ENCODE measurements at places on chromosomes 6 and 20.
A peak's percentile ranks its signal among the peaks of the same experiment; 100 is the strongest.

- DNase-seq, result no peak
Measured at GRCh38 chr20:58102744-58103516, 125.5 kb downstream of the ANKRD60 start.

DNA sequence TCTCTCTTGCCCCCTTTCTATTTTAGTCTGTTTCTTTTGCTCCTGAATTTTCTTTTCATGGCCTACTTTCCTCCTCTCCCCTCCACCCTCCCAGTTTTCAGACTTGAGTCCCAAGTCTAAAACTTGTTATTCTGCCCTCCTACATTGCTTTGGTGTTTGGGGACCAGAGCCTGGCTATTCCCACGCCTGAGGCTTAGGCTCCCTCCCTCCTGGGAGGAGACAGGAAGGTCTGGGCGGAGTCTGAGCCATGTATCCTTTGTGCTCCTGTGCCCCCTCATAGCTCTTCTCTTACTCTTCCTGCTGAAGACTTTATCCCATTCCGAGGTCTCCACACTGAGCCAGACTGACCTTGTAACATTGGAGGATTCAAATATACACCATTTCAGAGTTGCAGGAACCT lies 69.5 kb downstream of the DAAM2 start:
- DNase-seq, result no peak

DNA sequence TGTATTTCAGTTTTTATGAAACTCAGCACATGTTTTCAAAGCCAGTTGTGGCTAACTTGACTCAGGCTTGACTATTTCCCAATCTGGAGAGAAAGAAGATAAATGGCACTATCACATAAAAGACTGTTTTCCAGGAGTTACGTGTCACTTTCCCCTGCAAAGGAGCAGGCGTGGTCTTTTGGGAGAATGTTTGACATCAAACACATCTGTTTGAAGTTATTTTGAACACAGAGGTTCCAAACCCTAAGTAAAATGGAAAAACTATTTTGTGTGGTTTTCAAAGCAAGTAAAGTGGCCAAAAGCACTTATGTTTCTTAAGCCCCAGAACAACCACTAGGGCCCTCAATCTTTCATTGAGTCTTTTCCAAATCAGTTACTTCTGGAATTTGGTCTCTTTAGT lies 89.7 kb downstream of the FOXF2 start:
- no peak for DNase-seq

GRCh38 chr6:151388236-151388635 lies 3.1 kb downstream of the ZBTB2 start:
- DNase-seq, result no peak

DNA sequence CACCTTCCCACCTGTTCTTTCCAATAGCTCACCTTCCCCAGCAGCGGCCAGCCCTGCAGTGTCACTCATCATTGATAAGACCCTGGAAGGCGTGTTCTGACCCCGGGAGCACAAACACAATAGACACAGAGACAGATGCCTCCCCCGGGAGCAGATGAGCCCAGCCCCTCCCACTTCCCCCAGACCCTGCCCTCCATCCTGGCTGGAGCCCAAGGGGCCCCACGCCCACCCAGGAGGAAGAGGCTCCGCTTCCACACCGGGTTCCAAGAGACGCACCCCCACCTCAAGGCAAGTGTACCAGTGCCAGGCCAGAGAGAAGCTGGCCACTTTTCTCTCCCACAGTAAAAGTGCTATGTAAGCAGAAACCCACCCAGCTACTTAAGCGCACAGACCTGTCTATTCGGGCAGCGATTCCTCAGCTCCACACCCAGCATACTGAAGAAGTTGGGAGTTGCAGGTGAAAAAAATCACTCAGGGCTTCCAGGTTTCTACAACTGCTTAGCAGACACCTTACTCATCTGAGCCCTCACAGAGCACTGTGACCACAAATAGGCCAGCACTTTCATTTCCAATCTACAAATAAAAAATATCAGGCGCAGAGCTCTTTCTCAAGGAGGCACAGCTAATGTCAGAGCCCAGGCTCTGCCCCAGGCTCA lies 93.4 kb upstream of the NXT1 start:
- DNase-seq, result no peak

DNA sequence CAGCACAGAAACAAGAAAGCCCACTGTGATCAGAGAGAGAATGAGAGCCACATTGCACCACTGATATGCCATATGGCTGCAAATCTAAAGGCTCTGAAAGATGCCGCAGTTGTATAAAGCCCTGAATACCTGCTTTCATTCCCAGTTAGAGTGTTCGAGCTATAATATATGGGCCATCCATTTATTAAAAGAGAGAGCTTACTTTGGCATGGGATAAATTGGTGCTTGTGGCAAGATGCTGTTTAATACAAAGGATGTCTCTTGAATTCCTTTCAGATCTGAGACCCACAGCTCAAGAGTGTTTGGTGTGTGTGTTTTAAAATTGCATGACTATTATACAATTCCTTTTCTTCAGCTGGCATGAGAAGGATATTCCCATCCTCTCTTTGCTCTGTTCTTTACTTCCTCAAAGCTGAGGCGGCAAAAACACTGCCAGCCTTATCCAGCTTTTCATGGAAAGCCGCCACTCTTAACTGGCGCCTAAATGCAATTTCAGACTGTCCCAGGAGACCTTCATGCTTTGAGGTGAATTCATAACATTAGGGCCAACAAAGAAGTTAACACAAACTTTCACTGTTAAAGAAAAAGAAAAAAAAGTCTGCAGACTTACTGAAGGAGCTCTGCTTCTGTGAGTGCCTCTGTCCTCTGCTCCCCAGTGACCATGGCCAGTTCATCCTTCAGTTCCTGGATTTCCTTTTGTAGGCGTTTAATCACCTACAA lies 147.6 kb downstream of the KIF6 start:
- no peak for DNase-seq

DNA sequence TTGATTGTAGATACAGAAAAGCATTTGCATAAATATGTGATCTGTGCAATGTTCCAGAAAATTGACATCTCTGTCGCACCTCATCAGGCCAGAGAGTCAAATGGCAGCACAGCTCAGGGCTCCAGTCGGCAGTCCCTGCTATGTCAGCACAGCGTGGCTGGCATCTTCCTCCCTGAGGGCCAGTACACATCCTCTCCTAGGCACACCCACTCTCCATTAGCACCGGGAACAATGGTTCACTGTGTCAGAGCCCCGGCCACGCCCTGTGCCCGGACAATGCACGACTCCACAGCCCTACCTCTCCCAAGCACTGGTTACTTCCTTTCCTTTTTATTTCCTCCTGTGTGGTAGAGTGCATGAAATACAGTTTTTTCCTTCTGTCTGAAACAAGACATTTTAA lies 114.9 kb downstream of the FOXC1 start:
- DNase-seq, result no peak

GRCh38 chr20:57198132-57199072 lies 68.0 kb downstream of the BMP7 start:
- no peak for DNase-seq

GRCh38 chr6:60671369-60671768 lies 1614.7 kb downstream of the KHDRBS2 start:
- DNase-seq, result no peak

DNA sequence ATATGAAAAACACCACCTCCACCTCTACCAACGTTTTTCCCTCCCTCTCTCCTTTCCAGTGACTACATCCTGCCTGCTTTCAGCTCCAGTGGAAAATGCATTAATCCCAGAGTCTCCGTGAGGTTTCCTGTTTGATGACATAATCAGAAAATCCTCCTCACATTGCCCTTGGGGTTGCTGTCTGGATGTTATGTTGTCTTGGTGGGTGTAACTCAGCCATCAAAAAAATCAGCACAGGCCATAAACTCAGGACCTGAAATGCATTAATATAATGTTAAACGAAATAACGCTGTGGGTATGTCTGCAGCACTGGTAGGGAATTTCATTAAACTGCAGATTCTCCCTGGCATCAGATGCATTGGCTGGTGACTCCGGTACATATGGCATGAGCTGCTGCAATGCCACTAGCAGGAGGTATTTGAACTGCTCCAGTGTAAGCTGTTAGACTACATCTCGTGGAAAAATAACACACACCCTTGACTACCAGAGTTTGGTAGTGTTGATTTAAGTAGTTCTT lies 297.8 kb downstream of the PRL start:
- no peak for DNase-seq

DNA sequence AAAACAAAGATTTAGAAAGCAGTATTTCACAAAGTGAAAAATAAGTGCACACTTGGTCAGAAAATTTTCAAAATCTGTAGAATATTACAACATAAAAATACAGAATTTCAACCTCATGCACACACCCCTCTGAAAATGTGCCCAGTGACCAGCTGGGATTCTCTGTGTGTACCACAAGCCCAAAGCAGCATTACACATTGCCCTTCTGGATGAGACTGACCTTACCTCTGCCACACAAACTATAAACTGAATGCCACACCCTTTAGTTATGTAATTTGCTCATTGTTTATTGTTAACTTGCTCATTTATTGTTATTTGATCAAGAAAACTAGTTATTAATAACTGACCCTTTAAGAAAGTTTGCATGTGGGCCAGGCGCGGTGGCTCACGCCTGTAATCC lies 303.0 kb downstream of the FOXC1 start:
- no peak for DNase-seq

DNA sequence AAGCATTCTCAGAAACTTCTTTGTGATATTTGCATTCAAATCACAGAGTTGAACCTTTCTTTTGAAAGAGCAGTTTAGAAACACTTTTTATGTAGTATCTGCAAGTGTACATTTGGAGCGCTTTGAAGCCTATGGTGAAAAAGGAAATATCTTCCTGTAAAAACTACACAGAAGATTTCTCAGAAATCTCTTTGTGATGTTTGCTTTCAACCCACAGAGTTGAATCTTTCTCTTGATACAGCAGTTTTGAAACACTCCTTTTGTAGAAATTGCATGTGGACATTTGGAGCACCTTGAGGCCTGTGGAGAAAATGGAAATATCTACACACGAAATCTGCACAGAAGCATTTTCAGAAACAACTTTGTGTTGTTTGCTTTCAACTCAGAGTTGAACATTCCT lies 612.3 kb upstream of the ZNF337 start:
- DNase-seq, result no peak

DNA sequence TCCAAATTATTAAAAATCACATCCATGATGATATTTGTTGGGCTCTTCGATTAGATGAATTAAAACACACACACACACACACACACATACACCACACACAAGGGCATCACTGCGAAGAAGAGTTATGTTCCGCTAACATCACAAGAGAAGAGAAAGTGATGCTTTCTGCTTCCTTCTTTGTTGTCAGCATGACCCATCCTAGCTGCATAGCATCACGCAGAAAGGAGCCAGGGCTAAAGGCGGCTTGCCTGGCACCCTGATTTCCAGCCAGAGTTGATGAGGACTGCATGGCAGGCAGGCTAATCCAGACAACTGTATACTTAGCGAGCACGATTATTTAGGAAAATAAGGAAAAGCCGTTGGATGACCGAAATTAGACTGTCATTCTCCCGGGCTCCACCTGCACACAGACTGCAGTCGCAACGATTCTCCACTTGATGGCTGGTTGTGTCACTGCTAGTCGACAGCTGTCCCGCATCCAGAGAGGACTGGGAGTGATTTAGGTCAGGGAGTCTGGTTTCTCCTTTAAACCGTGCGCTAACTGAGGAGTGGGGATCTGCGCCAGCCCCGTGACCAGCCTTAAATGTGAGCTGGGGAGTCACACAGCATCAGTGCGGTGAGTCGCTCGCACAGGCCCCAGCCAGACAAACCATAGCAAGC lies 70.6 kb upstream of the SOX4 start:
- peak; percentile 16 for DNase-seq

DNA sequence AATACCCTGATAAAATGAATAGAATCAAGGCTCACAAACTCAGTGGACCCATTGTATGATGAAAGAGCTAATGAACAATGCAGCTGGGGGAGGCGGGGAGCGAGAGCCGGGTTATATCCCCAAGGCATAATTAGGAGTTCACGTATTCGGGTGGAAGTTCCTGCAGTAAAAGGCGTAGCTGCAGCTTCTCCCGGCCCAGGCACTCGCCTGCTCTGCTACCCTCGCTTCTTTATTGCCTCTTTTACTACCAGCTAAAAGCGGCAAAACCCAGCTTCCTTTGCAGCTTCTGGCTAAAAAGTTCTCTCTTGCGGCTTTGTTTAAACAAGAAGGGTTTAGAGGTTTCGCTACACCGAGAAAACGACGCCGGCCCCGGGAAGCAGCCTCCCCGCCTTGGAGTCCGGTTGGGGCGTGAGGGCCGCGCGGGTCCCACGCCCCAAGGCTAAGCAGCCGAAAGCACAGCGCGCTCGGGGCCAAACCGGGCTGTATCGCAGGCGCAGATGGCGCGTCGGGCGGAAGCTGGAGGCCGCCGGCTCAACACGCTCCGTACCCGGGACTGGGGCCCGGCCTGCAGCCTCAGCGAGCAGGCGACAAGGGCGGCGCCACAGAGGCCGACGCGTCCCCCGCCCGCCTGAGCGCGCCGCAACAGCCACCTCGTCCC lies 1.6 kb downstream of the ZBTB2 start:
- peak; percentile 51 for DNase-seq

DNA sequence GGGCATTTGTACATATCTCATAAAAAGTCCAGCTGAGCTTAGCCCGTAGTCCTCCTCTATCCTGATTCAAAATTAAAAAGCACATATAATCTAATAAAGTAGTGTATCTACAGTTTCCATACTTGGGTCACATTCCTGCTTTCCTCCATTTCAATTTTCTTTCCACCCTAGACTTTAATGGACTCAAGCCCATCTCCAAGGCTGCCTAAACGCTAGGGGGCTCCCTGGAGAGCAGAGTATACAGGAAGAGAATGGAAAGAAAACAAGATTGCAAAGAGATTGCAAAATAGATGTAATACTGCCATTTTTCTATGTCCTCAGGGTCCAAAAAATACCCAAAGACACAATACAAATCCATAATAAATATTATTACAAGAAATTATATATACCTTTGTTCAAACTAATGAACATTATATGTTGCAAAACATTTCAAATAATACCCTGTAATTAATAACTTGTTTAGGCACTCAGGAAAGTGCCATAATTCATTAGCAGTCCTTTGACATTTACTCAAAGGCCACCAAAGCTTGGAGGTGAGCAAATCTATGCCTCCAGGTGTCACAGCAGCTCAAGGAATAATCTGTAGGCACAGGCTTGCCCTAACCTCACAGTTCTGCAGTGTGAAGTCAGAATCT lies 2.4 kb upstream of the MCM3 start:
- no peak for DNase-seq

- no peak for DNase-seq
Measured at GRCh38 chr20:4989570-4989969, 11.7 kb downstream of the SLC23A2 start.

All from nucleus accumbens (tissue), 56 donors.